ENCODE measurements at places on chromosomes 5 and 9.

DNA sequence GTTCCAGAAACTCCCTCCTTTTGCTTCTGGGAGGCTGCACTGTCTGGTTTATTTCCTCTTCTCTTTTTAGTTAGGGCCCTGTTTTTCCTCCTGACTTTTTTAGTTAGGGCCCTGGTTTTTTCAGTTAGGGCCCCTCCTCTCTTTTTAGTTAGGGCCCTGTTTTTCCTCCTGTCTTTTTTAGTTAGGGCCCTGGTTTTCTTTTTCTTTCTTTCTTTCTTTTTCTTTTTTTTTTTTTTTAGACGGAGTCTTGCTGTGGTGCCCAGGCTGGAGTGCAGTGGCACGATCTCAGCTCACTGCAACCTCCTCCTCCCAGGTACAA is 15.1 kb downstream of the GSN start:
- no peak for DNase-seq

GRCh38 chr5:173717959-173718358 is 101.5 kb upstream of the BOD1 start:
- no peak for DNase-seq

GRCh38 chr5:77560677-77561263 is 68.7 kb upstream of the WDR41 start:
- peak; percentile 11 for DNase-seq

- DNase-seq, result no peak
These were observed 5.6 kb downstream of the RAD23B start for GRCh38 chr9:107288701-107289100.

DNA sequence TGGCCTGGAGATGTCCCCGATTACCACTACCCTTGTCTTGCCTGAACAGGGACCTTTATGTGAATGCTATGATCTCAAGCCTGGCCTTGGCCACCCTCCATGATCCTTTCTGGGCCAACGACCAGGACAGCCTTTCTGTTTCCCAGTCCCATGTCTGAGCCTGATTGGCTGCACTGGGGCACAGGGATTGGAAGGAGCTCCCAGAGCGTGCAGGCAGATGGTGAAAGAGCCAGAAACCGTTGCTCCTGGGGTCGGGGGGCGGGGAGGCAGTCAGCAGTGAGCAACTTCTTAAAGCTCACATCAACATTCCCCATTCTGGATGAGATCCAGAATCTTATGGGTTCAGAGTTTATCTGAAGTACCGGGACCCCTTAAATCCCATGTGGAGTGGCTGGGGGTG is 84.4 kb downstream of the INSYN2B start:
- no peak for DNase-seq

GRCh38 chr5:37490931-37491330 is 111.8 kb downstream of the WDR70 start:
- DNase-seq, result no peak

- DNase-seq, result no peak
These were observed 80.1 kb downstream of the COL15A1 start for GRCh38 chr9:99023831-99024230.

- no peak for DNase-seq
These were observed 2.0 kb downstream of the BRD3 start for GRCh38 chr9:134065612-134066419.

DNA sequence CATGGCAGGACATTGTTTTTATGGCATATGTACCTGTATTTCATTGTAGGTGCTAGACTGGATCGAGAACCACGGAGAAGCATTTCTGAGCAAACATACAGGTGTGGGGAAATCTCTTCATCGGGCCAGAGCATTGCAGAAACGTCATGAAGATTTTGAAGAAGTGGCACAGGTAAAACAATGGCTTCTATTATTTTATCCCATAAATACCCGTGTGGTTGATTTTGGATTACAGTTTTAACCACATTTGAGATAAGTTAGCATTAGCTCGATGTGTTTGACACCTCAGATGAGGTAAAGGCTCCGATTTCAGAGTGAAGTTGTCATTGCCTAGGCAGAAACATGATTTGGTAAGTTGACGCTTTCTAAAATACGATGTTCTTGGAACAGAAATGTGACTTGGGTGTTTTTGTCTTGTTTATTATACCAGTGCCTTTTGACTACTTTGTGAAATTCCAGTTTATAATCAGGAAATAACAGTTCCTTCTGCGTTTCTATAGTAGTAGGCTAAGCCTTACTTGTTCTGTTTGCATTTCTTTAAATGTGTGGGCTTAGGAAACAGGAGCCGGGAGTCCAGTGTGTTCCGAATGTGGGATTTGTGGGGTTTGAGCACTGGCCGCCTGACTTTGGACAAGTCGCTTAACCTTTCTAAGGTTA is 187.7 kb downstream of the TRIO start:
- no peak for DNase-seq
